ENCODE measurements at places on chromosomes 2 and 18.

GRCh38 chr2:119808516-119809147 is 48.9 kb downstream of the PTPN4 start:
- no peak for DNase-seq

DNA sequence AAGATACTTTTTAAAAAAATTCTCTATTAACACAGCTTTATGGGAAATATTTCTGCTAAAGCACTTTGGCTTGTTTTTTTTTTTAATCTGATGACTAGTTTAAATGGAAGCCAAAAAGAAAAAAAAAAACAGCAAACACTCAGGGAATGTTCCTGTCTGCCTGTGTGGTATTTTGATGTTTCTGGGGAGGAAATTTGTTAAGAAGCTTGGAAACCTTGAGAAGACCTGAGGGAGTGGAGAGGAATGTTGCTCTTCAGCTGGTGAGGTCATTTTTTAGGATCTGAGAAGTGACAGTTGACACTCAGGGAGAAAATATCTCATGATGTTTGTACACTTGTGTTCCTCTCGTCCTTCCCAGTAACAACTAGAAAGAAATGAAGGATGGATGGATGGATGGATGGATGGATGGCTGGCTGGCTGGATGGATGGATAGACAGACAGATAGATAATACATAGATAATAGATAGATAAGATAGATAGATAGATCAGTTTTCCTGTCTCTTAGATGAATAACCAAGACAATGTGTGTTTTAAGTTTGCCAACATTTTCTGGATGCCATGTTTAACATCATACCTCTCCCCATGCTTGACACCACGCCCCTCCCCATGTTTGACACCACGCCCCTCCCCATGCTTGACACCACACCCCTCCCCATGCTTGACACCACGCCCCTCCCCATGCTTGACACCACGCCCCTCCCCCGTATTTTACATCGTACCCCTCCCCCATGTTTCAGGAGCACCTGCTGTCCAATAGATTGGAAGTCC is 84.8 kb downstream of the CTIF start:
- DNase-seq, result no peak

DNA sequence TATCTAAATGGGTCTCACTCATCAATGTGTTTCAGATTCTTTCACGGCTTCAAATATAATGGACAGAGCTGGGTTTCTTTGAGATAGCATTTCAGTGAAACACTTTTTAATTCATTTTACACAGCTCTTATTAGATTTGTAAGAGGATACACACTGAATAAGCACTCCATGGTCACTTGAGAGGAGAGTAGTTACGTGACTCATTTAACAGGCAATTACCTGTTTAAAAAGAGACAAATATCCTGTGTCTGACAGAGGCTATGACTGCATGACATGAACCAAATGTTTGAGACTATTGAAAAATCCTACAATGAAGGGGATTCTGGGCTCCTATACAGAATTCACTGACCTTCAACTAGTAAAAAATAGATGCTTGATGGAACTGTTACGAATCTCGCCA is 786.9 kb downstream of the EPHA4 start:
- no peak for DNase-seq

- no peak for DNase-seq
Measured at GRCh38 chr2:105873281-105873680, 128.6 kb downstream of the NCK2 start.

GRCh38 chr2:195037045-195037444 is 620.0 kb upstream of the SLC39A10 start:
- DNase-seq, result no peak

- DNase-seq, result peak; percentile 90
Measured at GRCh38 chr2:23803965-23804542, 122.9 kb downstream of the ATAD2B start.

DNA sequence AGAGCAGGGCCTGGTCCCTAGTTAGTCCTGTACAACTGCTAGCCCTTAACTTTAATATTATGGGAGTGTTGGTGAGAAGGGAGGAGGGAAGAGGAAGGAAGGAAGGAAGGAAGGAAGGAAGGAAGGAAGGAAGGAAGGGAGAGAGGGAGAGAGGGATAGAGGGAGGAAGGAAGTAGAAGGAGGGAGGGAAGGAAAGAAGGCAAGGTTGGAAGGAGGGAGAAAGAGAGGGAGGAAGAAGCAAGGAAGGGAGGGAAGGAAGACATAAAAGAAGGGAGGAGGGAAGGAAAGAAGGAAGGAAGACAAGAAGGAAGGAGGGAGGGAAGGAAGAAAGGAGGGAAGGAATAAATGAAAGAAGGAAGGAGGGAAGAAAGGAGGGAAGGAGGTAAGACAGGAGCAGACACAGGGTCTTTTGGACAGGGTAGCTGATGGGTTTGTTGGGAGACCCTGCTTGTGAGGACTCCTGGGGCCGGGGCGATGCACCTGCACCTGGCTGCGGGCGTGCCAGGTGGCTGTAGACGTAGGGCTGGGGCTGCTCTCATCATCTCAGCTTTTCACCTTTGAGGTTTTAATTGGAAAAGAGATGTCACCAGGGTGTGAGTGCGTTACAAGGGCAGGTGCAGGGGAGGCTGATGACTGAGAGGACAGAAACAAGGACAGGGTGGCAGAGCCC is 5.9 kb upstream of the POMC start:
- no peak for DNase-seq

GRCh38 chr2:15619076-15619475 is 27.4 kb downstream of the DDX1 start:
- no peak for DNase-seq

DNA sequence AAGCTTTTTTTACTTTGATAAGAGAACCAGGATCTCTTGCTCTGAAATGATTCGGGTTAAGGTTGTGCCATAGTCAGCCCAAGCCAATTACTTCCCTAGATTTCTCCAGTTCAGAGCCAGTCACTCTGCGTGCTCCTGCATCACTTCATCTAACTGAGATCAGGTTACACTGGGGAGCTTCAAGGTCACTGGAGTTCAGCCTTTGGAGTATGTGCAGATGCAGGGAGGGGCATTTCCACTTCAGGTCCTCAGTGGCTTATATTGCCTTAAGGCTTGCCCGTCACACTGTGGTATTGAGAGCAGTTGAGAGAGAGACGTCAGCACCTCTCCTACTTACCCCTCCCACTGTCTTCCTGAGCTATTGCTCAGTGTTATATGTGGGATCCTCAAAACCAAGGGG is 317.8 kb downstream of the EPHA4 start:
- no peak for DNase-seq
